ENCODE measurements at places on chromosomes 11 and 22.

- no peak overlapping the region for H3K4me3 ChIP-seq
- H3K27me3 ChIP-seq = peaks cover 2% of the 10 kb centered on the region
- no peak overlapping the region for H3K27ac ChIP-seq
- DNase-seq = no peak
- no peaks in the 10 kb centered on the region for H3K4me1 ChIP-seq
Measured at GRCh38 chr11:110797453-110797852, 85.2 kb upstream of the ARHGAP20 start.

- peaks cover 17% of the 10 kb centered on the region for H3K4me1 ChIP-seq
- peaks cover 6% of the 10 kb centered on the region for H3K36me3 ChIP-seq
- no peak for DNase-seq
Measured at GRCh38 chr11:35330931-35331330, 88.4 kb downstream of the SLC1A2 start.

DNA sequence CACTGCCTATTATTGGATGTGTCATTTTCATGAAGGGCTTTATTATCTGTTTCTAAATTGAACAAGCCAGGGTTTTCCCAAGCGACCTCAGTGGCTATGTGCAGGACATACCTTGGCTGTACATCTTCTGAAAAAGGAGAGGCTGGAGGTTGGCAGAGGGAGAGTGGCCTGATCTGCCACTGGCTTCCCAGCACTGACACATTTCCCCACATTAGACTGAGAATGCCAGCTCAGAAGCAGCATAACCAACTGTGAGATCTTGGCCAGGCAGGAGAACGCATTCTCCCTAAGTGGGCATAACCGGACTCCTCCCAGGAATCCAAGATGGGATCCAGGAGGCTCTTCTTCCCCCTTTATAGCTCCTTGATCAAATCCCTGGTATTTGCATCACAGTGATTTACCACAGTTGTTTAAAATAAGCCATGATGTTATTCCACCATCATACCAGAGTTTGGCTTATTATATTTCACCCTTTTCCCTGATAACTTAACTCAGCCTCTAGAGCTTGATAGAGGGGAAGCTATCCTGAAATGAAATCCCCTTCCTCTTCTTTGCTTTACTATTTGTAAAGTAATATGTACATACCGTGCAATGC is 33.8 kb downstream of the AMOTL1 start:
- H3K27me3 ChIP-seq = no peaks in the 10 kb centered on the region
- DNase-seq = no peak
- no peak overlapping the region for H3K4me3 ChIP-seq

DNA sequence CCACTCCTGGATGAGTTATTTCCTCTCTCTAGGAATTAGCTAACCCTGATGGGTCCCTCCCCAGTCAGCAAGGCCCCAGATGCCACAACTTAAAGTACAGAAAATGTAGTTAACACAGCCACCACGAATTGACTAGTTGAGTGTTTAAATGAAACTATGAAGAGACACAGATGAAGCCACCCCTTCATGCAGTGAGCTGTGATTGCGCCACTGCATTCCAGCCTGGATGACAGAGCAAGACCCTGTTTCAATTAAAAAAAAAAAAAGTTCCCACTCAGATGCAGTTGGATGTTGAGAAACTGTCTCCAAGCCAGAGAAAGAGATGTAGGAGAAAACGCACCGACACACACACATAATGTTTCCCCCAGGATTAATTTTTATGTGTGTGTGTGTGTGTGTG is 53.3 kb downstream of the SCN3B start:
- peaks cover 22% of the 10 kb centered on the region for H3K4me1 ChIP-seq
- peaks cover 50% of the 10 kb centered on the region for H3K36me3 ChIP-seq
- H3K27ac ChIP-seq = peak overlapping the region; percentile 66
- DNase-seq = peak; percentile 68
- H3K4me3 ChIP-seq = no peak overlapping the region

GRCh38 chr11:70650075-70650909 is 252.0 kb downstream of the CTTN start:
- H3K36me3 ChIP-seq = peaks cover 4% of the 10 kb centered on the region
- peak; percentile 46 for DNase-seq
- H3K27me3 ChIP-seq = no peaks in the 10 kb centered on the region
- H3K27ac ChIP-seq = no peak overlapping the region
- H3K4me3 ChIP-seq = no peak overlapping the region
- no peaks in the 10 kb centered on the region for H3K4me1 ChIP-seq

All from HFFc6 (cell line).